ENCODE measurements at places on chromosomes 13 and 19.

GRCh38 chr13:37709318-37709717, 110.8 kb upstream of the POSTN start:
- DNase-seq: no peak

- DNase-seq: no peak
These were observed 27.6 kb downstream of the ZNF541 start for GRCh38 chr19:47545061-47545948.

DNA sequence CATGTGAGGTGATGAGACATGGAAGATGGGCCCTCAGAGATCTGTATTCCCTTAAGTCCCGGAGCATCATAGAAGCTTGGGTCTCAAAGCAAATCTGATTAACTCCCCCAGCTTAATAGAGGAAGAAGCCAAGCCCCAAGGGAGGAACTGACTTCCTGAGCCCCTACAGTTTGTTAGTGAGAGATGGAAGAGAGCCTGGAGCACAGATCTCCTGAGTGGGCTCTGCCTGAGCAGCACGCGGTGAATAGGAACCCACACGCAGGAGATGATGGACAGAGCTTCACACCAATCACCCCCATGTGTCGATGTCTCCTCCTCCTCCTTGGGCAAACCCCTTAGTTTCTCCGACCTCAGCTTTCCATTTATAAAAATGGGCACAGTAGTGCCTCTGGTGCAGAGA, 50.1 kb upstream of the ATP12A start:
- no peak for DNase-seq

DNA sequence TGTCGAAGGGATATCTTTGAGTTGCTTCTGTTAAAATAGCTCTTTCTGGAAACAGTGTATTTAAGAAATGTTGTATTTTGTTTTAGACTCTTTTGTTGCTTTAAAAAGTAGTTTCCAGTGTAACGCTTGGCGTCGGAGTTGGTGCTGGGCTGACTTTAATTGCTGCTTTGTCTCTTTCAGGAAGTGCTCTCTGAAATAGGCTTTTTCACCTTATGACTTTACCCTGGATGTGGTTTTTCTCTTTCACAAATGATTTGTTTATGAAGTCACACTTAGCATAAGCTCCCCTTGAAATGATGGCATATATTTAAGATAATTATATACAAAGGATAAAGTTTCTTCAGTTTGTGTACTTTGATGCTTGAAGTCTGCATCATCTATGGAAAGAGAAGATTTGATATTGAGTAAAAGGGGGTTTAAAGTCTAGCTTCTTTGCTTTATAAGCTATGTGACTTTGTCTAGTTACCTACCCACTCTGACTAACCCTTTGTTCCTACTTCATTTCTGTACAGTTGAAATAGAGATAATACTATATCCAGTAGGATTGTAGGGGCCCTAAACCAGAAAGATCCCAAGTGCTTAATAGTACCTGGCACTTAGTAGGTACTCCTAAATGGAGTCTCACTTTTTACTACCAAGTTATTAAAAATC, at the start of gene GPR18:
Gene GPR18 (minus strand): TSS at position 170 of the 651 bp plus-strand sequence. CDS start 2,507 bp downstream, outside the sequence.
- DNase-seq: no peak

GRCh38 chr13:47337781-47338507, 441.1 kb upstream of the HTR2A start:
- no peak for DNase-seq

DNA sequence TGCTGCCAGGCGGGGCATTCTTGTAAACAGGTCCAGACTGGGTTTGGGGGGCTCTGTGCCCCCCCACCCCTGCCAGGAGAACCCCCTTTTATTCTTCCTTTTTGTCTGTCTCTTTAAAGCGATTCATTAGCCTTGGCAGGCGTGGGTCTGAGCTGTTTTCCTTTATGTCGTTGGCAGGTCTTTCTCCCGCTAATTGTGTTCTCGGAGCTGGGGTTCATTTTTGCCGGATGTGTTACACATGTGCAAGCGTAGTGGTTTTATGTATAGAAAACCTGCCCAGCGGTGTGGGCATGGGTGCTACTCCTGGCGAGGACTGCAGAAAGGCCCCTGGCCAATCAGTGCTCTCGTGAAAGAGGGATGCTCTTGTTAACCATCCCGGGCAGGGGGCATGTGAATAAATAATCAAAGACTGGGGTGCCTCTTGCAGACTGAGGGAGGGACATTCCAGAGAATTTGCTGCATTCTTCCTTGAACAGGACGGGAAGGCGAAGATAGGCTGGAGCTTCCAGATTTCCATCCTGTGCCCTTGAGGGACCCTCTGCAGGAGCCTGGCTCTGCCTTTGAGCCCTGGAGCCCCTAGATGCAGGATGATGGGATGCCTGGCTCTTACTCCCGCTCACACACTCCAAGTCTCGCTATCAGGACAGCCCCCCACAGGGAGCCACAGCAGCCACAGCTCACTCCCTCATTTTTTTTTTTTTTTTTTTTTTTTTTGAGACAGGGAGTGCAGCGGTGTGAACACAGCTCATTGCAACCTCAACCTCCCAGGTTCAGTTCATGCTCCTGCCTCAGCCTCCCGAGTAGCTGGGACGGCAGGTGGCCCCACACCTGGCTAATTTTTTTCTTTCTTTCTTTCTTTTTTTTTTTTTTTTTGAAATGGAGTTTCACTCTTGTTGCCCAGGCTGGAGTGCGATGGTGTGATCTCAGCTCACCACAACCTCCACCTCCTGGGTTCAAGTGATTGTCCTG, 14.1 kb downstream of the CARM1 start:
- no peak for DNase-seq

- DNase-seq: peak; percentile 95
These were observed 1620.6 kb upstream of the MIR17HG start for GRCh38 chr13:89726690-89727435.

- no peak for DNase-seq
These were observed 24.3 kb downstream of the RCBTB1 start for GRCh38 chr13:49561062-49561410.

GRCh38 chr13:110475117-110475516, 86.4 kb downstream of the RAB20 start:
- DNase-seq: no peak

DNA sequence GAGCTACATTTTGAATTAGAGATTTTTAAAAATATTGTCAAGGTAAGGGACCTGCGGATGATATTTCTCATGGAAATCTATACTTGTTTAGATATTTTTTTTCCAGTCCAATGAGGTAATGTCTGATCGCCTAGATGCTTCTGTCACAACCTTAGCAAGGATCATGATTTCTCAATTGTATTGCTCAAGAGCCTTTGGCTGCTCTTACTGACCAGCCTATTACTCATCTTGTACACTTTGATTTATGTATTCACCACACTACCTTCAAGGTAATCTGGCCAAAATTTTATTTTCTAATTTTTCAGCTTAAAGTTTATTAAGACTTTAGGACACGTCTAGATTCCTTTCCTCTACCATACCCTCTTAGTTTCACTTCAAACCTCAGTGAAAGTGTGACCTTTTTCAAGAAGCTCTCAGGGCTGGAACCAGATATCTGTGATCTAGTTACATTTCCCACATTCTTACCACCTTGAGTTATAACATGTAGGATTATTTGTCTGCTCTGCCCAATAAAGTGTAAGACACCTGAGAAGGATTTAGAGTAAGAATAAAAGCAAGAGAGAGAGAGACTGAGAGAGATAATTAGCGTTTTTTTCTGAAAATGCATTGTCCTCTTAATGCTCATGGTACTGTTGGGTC, 197.1 kb downstream of the ITGBL1 start:
- peak; percentile 87 for DNase-seq

DNA sequence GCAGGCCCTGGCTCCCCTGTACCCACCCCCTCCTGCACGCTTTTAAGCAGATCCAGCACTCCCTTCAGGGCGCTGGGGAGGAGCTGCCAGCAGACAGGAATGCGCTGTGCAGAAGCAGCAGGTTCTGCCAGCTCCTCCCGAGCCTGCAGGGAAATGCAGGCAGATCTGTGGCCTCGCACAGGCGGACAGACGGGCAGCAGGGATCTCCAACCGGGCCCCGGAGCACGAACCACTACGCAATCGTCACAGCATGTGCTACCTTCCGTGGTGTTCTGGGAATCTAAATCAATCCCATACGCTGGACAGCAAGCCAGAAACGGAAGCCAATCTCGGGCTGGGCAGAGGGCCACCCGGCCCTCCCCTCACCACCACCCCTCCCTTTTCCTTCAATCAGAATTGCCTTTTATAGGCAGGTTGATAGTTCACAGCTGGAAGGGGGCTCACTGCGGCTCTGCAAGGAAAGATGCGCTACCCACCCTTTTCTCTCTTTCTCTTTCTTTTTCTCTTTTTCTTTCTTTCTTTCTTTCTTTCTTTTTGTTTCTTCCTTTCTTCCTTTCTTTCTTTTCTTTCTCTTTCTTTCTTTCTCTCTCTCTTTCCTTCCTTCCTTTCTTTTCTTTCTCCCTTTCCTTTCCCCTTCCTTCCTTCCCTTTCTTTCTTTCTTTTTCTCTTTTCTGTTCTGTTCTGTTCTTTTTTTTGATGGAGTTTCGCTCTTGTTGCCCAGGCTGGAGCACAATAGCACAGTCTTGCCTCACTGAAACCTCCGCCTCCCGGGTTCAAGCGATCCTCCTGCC, 99.9 kb downstream of the GNG7 start:
- DNase-seq: peak; percentile 46

DNA sequence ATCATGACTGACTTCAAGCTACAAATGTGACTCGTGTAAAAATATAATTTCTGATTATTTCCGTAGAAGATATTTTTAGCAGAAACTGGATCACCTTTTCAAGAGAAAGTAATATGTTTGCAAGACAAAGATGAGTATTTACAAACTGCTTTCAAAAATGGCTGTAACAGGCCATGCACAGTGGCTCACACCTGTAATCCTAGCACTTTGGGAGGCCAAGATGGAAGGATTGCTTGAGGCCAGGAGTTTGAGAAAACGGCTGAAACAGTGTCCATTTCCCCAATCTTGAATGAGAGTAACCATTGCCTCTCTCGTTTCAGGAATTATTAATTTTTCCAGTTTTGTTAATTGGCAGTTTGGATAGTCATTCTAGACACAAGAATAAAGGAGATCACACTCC, 3.5 kb upstream of the ZNF175 start:
- no peak for DNase-seq

GRCh38 chr19:58407658-58408151, 744 bp upstream of the ZNF584 start:
- no peak for DNase-seq

DNA sequence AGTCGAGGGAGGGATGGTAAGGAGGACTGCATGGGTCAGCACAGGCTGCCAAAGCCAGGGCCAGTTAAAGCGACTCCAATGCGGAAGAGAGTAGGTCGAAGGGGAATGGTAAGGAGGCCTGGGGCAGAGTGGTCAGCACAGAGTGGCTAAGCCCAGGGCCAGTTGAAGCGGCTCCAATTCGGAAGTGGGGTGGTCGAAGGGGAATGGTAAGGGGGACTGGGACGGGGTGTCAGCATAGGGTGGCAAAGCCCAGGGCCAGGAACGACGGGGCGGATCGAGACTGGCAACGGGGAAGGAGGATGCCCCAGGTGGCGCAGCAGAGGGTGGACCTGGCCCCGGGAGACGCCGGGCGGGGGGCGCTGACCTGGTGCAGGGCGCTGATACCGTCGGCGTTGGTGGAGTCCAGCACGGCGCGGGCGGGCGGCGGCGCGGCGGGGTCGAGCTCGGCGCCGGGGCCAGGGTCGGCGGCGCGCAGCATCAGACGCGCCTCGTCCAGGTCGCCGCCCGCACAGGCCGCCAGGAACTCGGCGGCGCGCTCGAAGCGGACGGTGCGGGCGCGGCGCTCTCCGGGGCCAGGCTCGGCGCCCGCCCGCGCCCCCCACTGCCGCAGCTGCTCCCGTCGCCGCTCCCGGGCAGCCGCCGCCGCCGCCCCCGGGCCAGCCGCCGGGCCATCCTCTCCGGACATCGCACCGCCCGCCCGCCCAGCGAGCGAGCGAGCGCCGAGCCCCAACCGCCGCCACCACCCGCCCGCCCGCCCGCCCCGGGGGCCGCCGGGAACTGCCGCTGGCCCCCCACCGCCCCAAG, at the start of gene PPP1R12C:
Gene PPP1R12C (minus strand): TSS at position 779 of the 804 bp plus-strand sequence. CDS start 94 bp downstream, at position 685.
- DNase-seq: no peak

GRCh38 chr13:107250628-107251027, 682.7 kb upstream of the ARGLU1 start:
- no peak for DNase-seq

GRCh38 chr19:1172353-1173158, 1.5 kb downstream of the SBNO2 start:
- DNase-seq: peak; percentile 61

DNA sequence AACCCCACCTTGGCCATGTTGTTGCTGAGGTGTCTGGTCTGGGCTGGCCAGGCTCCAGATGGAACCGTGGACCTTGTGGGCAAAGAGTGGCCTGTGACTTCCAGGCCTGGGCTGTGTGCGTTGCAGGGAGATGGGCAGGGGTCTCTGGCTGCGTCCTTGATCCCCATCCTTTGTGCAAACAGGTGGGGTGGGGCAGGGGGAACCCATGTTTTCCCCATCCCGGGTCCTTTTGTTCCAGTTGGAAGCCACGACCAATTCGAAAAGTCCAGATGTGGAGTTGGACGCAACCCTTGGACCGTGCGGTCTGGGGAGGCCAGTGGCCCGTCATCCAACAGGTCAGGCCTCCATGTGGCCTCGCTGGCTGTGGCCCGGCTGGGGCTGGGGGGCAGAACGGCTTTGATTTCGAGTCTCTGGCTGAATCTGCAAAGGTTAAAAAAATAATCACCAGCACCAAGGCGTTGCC, 13.1 kb upstream of the COMP start:
- no peak for DNase-seq

GRCh38 chr13:46571909-46572595, 19.1 kb downstream of the LRCH1 start:
- no peak for DNase-seq

GRCh38 chr19:39590265-39590664, 12.1 kb upstream of the LGALS13 start:
- no peak for DNase-seq

DNA sequence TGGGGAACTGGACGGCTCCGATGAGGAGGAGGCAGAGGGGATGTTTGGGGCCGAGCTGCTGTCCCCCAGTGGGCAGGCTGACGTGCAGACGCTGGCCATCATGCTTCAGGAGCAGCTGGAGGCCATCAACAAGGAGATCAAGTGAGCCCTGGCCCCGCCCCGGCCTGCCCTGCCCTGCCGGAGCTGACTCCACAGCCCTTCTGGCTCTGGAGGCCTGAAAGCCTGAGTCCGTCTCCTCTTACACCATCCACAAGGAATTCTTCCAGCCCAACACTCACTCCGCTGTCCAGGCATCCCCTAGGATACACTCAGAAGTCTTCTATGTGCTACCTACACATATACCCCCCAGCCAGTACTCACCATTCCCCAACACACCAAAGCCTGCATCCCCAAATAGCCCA, 17.4 kb downstream of the PPFIA3 start:
- no peak for DNase-seq

- no peak for DNase-seq
These were observed 18.9 kb downstream of the PAK4 start for GRCh38 chr19:39144290-39145071.

GRCh38 chr19:12841094-12841493, 2.8 kb downstream of the MAST1 start:
- DNase-seq: no peak

GRCh38 chr13:47621931-47622330, 379.1 kb downstream of the SUCLA2 start:
- peak; percentile 84 for DNase-seq

Measured in mammary epithelial cell (primary cell).